ENCODE measurements at places on chromosomes 5 and 9.

DNA sequence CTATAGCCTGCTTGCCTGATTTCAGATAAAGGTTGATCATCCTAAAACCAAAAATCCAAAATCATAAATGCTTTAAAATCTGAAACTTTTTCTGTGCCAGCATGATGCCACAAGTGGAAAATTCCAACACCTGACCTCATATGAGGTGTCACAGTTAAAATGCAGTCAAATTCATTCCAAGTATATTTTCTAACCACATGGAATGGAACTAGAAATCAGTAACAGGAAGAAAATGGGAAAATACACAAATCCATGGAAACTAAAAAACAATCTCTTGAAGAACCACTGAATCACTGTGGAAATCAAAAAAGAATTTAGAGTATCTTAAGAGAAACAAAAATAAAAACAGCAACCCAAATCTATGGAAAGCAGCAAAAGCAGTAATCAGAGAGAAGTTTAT, 297.5 kb upstream of the COX7C start:
- no peak for DNase-seq

- no peak for DNase-seq
Measured at GRCh38 chr9:122767817-122768216, 20.9 kb upstream of the OR5C1 start.

DNA sequence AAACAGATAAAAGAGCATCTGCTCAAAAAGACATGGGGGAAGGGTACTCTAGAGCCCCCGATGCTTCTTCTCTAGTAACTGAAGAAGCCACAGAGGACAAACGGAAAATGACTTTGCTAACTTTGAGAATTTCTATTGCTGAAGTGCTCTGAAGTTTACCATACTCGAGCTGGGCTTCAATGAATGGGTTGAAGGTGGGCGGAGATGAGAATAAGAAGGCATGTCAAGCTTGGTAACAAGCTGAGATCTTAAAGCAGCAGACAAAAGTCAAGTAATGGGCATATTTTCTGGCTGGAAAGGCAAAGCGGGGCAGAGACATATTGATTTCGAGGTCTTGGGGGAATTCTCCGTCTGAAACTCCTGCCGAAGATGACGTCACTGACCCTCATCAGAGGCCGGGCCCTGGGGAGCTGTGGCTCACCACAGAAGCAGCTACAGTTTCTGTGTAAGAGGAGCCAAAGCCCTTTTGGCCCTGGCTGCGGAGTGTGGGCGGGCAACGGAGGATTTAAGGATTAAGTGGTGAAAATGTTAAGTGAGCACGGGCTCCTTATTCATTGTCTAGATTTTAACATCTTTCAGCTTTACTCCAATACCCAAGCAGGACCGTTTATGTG, 115.8 kb upstream of the SLIT3 start:
- DNase-seq: no peak

DNA sequence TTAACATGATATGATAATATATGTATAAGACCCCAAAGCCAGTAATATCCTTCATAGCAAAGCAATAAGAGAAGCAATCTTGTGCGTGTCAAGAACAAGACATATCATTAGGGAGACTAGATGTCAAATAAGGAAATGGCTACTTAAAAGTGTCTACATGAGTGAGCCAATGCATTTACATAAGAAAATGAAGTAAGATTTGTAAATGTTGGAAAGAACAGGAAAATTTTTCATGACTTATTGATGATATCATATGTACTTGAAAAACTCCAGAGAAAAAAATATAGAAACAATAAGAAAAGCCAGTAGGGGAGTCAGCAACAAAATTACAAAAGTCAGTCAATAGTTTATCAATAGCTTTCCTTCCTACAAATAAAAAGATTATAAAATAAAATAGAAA, 13.8 kb upstream of the MCTP1 start:
- no peak for DNase-seq

- no peak for DNase-seq
Measured at GRCh38 chr5:585556-585955, 26.6 kb upstream of the CEP72 start.

DNA sequence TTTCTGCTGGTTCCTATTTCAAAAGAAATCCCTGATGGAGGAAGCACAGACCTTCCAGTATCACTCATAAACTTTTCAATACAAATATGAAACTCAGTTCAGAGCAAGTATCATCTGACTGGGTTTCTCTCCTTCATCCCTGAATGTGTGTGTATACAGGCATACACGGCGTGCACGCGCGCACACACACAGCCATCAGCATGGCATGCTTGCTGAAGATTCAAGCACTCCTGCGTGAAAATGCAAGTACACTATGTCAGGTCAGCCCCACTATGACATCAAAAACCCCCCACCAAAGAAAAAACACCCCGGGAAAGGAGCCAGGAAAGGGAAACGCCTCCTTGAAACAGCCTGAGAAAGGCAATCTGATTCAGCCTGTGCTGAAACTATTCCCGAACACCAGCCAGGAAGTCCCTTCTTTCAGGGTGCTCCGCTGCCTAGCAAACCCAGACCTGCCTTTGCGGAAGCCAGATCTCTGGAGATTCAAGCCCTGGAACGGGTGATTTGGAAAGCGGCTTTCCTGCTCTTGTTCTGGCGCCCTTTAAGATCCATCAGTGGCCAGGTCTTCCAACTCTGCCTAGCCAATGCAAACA, 831 bp downstream of the KLHL3 start:
- no peak for DNase-seq

DNA sequence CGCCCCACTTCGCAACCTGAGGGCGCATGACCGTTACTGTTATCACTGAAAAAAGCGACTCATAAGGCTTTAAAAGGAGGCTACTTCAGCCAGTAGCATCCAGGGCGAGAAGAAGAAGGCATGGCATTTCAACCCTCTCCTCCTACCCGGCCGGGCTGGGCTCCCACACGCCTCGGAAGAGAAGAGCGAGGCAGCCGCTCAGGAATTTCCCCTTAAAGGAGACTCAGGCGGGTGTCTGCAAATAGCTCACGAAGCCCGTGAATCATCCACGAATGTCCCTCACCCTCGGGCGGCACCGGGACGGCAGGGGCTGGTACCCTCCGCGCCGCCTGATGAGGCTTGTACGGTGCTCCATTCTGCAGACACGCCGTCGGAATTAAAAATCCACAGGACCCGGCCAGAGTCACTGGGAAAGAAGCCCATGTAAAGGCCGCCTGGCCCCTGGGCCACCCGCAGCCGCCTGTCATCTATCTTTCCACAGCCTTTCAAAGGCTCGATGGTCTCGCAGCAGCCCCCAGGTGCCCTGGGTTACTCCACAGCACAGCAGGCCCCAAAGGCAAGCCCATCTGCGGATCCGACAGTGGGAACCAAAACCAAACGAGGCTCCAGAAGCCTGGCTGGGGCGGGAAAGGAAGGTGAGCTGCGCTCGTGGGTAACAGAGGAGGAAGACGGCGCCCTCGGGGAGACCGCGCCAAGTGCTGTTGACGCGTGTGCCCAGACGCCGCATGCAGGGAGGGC, 11.8 kb downstream of the SLC12A7 start:
- DNase-seq: no peak
